ENCODE measurements at places on chromosomes 3 and 15.

- no peak for DNase-seq
Measured at GRCh38 chr3:66397745-66398144, 103.1 kb downstream of the LRIG1 start.

DNA sequence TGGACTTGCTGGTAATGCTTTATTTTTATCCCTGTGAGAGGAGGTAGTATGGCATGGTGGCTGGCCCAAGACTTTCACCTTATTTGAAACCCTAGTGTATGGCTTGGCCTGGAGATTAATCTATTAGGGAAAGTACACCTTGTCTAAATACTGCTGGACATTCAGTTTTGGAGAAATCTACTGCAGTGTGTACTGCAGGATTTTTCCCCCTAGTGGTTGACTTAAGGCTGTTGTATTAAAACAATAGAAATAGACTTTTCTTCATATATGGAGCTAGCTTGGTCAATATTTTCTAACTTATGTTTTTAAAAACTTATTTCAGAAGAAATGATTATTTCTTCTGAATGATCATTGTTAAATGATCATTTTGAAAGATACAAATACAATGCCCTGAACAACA lies 13.9 kb upstream of the SLITRK3 start:
- no peak for DNase-seq

GRCh38 chr3:47443611-47443995 lies 32.1 kb downstream of the SCAP start:
- no peak for DNase-seq

GRCh38 chr15:77838595-77838994 lies 205.9 kb upstream of the LINGO1 start:
- DNase-seq: no peak

GRCh38 chr3:48222616-48223513 lies at the start of gene CAMP:
Gene CAMP (plus strand): TSS chr3:48223495. CDS start chr3:48223512, 17 bp downstream.
- DNase-seq: no peak

GRCh38 chr3:95654570-95655362 lies 1159.6 kb upstream of the EPHA6 start:
- no peak for DNase-seq

DNA sequence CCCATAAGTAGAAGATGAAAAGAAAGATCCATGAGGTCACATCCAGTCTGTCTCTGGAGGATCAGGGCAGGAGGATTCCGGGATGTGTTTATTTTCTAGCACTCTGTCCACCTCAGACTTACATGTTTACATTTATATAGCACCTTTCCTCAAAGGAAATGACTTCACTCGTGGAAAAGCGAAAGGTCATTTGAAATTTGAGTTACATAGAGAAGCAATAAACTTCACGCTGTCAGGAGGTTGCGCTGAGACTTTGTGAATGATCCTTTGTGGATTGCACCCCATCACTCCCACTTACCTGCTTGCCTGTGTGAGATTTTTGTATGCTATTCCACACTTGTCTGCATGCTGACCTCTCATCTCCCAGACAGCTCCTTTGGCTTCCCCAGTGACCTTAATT lies 540.5 kb downstream of the AGBL1 start:
- DNase-seq: no peak

GRCh38 chr15:89150762-89151664 lies 62.8 kb downstream of the ABHD2 start:
- no peak for DNase-seq

DNA sequence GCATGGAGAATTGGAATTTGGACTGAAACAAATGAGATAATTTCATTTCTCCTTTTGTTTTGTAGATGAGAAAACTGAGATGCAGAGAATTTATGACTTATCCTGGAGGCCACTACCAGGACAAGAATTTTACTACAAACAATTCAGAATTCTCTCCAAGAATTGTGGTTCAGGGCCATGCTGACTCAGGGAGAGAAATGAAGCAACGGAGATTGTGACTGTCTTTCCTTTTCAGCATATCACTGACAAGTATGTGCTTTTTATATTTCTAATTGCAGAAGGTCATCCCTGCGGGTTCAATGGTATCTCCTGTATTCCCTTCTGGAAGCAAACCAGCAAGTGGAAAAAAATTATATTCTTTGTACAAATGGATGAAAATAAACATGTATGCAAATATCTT lies 170.8 kb upstream of the MITF start:
- DNase-seq: no peak

DNA sequence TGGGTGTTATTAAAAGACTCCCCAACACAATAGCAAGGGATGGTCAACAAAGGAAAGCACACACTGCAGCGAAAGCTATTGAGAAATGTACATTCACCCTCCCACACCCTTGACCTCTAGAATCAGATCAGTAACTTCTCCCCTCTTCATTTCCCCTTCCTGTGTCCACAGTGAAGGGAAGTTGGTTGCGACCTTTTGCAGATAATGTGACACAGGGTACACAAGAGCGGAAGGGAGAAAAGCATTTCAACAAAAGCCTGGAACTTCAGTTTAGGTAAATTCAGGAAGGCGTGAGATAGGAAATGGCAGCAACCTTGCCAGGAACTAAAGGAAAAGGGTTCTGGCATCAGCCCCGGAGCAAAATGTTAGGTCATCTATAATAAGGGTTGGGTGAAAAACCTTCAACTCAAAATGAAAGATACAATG lies 899.8 kb downstream of the MCTP2 start:
- no peak for DNase-seq

GRCh38 chr3:127438371-127438770 lies 150.5 kb upstream of the PRR20G start:
- DNase-seq: no peak
